NCI-H187 (cell line): ENCODE measurements at places on chromosomes 5 and 9.

DNA sequence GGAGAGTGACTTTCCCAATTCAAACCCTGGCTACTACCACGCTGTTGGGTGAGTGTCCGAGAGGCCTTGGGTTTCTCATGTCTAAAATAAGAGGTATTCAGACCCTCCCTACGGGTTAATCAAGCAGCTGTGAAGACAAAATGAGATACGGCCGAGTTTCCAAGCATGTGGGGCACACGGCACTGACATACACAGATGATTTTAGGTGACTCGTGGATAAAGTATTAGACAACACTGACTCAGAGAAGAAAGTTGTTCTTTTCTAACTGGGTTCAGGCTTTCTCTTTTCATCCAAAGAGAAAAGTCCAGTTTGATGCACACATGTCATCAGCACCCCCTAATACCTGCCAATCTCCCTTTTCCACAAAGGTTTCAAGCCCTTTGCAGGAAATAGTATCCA, 15.6 kb downstream of the FOXI1 start:
- no peak for DNase-seq

- DNase-seq, result no peak
Observed at GRCh38 chr5:171506951-171507350, 87.5 kb downstream of the FGF18 start.

DNA sequence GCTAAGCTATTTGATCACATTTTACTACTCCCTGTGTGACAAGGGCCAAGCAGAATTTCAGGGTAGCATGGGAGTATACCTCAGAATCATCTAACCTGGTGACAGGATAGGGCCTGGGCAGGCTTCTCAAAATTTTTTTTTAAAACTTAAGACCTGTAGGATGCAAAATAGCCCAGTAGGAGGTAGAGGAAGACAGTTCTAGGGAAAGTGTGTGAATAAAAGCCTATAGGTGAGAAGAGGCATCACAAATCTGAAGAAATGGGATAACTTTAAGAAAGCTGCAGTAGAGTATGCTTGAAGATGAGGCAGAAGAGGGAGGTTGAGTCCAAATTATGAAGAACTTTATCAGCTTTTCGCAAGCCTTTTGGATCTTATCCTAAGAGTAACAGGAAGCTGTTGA, 32.3 kb downstream of the CNTRL start:
- no peak for DNase-seq

DNA sequence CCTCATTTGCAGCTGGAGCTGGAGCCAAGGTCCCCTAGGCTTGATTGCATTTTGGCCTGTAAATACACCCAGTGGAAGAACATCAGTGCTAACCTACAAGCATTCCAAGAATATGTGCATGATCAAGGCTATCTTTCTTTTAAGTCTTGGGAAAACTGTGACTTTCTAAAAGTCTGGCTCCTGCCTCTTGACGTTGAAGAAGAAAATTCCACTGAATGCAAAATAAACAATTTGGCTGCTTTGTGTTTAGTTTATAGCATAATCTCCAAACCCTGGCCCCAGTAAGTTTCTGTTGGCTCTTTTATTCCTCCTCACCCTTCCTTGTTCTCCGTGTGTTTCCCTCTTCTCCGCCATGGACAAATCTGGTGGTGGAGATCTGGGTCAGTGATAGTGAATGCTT, 109.3 kb upstream of the TLE1 start:
- DNase-seq, result no peak

- DNase-seq, result no peak
Observed at GRCh38 chr5:131206772-131207171, 36.0 kb downstream of the LYRM7 start.

DNA sequence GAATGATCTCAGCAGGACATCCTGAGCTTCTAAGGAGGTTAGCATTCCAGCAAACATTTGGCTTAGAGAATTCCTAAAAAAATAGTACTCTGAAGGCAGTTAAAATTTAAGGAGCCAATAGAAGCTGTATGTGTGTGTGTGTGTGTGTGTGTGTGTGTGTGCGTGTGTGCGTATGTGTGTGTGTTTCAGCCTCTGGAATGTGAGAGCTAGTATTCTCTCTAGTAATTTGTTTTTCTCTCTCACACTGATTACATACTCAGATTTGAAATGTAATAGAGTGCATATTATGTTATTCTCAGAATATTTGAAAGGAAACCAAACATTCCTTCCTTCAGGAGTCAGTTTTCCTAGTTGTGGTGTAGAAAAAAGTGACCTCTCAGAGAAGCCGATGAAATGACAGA, 279.6 kb downstream of the TMEM38B start:
- DNase-seq, result no peak

- no peak for DNase-seq
Observed at GRCh38 chr9:91465420-91465819, 41.8 kb upstream of the NFIL3 start.

- DNase-seq, result no peak
Observed at GRCh38 chr5:149924486-149924885, 20.1 kb downstream of the PDE6A start.

GRCh38 chr5:6069496-6070185, 308.7 kb downstream of the MED10 start:
- DNase-seq, result no peak

DNA sequence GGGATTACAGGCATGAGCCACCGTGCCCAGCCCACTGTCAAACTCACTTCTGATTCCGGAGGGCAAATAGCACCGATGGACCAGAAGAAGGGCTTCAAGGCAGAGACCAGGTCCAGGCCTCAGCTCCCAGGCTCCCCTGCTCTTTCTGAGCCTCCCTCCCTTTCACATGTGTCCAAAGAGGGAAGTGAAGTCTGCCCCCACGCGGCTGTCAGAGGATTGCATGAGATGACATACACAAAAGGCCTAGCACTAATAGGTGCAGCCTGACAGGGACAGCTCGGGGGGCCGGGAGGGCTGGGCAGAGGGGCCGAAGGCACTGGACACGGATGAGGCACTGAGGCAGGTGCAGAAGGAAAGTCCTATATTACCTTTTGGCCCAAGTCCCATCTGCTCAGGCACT, 16.1 kb downstream of the FBP1 start:
- DNase-seq, result no peak

GRCh38 chr9:97506787-97507186, 5.3 kb downstream of the TMOD1 start:
- no peak for DNase-seq

DNA sequence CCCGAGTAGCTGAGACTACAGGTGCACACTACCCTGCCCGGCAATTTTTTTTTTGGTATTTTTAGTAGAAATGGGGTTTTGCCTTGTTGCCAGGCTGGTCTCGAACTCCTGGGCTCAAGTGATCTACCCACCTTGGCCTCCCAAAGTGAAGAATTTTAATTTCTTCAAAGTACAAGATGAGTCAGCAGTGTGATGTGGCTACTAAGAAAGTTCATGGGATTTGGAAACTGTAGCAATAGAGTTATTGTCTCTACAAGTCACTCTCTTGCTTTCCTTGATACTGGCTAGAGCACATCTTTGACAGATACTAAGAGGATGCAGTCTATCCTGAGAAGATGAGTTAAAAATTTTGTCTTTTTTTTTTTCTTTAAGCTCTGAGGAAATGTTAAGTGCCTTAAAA, 1.6 kb downstream of the CREB3 start:
- DNase-seq, result no peak

- DNase-seq, result no peak
Observed at GRCh38 chr9:94772144-94772543, 45.6 kb downstream of the AOPEP start.
